ENCODE measurements at places on chromosomes 1 and 21.
A peak's percentile ranks its signal among the peaks of the same experiment; 100 is the strongest.

GRCh38 chr1:64136752-64137411 lies 66.5 kb upstream of the UBE2U start:
- DNase-seq, result peak; percentile 20

DNA sequence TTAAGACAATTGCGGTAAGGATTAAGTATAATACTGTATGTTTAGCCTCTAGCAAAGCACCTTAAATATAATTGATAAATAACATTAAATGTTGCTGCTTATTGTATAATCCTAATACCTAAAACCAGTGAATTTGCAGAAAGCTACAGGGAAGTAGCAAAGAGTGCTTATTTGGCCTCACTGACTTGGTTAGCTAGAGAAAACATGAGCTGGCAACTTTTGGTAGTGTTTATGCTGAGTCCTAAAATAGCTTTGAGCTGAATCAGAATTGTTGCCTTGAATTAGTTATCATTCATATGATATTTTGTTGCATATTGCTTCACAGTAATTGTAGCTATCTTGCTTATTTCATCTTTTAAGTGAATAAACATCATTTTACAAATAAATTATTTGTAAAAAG lies 3.5 kb downstream of the TRIM67 start:
- DNase-seq, result no peak

DNA sequence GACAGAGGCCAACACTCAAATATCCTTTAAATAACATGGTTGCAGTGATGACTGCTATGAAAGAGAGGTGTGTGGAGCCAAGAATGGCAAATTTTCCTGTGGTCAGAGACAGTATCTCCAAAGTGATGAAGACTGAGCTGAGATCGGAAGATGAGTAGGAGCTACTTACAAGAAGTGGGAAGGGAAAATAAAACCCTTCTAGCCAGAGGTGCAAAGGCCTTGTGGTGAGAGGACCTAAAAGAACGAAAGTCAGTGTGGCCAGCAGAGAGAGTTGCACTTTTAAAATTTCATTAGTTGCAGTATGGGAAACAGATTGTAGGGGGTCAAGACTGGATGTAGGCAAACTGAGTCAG lies 17.8 kb downstream of the SLAMF7 start:
- DNase-seq, result no peak

DNA sequence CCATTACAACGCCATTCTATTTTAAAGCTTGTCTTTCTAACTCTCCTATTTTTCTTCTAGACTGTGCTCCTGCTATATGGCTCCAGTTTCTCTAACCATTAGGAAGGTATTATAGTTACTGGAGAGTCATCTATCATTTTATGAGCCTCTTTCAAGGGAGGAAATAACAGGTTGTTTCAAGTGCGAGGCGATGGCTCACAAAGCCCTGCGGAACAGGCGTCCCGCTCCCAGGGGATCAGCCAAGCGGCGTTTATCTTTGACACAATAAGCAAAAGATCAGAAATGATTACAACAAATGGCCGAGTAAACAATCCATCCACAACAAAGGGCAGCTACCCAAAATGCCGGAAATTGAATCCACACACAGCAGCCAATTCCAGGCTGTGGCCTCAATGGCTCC lies 249.5 kb upstream of the POU3F1 start:
- no peak for DNase-seq

DNA sequence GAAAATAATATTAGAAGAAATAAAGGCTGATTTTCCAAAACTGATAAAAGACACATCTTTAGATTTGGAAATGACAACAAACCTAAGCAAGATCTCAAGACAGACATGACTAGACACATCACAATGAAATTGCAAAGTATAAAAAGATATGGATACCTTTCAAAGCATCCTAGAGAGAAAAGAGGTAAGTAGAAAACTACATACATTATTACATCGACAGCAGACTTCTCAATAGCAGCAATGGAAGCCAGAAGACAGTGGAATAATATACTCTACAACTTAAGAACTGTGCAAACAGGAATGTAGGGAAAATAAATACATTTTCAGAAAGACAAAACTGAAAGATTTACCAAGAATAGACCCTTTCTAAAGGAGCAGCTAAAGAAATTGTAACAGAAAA lies 50.2 kb downstream of the DENND1B start:
- no peak for DNase-seq

DNA sequence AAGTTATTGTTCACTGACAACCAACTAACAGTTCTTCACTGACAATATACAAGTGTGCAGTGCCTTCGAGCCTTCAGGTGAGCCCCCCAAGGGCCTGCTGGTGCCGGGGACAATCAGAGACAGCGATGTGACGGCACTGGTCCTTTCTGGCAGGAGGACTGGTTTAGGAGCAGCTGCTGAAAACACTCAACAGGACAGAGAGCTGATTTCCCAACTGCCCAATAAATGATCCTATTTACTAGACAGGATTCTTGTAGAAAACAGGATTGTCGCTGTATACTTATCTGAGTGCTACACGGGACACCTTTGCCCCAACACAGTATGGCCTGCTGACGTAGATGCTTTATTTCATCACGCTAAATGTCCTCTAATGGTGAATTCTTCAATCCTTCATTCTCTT lies 65.4 kb downstream of the TP53BP2 start:
- DNase-seq, result no peak

Data from epithelial cell of prostate (primary cell).